ENCODE measurements at places on chromosomes 3 and 15.

GRCh38 chr3:77967621-77968020, 927.7 kb downstream of the ROBO2 start:
- no peak for DNase-seq

DNA sequence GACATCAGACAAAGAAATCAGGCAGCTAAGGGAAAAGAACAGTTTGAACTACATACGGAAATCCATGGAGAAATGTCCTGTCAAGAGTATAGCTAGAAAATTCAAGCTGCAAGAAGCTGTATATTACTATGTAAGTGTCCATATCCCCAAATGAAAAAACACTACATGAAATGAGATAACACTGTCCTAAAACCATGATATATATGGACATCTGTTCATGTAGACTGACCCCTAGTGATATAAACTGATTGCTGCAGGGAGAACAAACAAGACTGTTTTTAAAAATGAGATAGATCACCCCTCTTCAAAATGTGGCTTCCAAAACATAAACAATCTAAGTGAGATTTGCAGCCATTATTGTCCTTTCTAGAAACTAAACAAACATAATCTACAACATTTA, 985.6 kb downstream of the EPHA3 start:
- no peak for DNase-seq

- DNase-seq = no peak
Measured at GRCh38 chr3:139506766-139507165, 30.4 kb upstream of the RBP2 start.

- no peak for DNase-seq
Measured at GRCh38 chr3:15348246-15348645, 15.9 kb upstream of the SH3BP5 start.

- DNase-seq = no peak
Measured at GRCh38 chr3:30435861-30436331, 170.5 kb upstream of the TGFBR2 start.

GRCh38 chr15:36653851-36654250, 74.4 kb downstream of the CDIN1 start:
- DNase-seq = no peak

GRCh38 chr3:31680072-31680870, 147.5 kb downstream of the STT3B start:
- DNase-seq = no peak

GRCh38 chr3:126715432-126715831, 11.4 kb downstream of the CHCHD6 start:
- no peak for DNase-seq

DNA sequence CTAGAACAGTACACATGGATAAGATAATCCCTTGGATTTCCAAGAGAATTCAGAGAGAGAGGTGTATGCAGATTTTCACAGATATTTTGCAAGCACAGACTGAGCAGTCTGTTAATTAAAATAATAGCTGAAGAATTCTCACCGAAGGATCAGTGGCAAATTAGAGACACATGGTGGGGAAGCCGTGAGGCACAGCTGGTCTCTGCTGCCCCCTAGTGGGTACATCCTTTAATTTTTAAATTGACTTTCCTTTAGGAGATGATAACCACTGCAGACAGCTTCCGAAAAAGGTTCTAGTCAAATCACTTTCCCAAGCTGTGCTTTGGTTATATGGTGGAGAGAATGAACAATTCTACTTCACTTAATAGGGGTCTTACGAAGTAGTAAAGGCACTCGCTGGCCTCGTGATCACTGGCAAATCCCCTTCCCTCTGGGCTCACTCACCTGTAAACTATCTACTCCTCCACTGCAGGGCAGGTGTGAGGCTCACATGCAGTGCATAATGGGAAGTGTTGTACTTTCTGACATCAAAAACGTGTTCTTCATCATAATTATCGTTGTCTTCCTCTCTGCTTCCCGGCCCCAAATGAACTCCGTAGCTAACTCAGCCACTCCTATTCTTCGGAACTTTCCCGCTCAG, 19.5 kb downstream of the MESD start:
- no peak for DNase-seq

- DNase-seq = no peak
Measured at GRCh38 chr3:130576375-130577266, 59.6 kb downstream of the COL6A6 start.

DNA sequence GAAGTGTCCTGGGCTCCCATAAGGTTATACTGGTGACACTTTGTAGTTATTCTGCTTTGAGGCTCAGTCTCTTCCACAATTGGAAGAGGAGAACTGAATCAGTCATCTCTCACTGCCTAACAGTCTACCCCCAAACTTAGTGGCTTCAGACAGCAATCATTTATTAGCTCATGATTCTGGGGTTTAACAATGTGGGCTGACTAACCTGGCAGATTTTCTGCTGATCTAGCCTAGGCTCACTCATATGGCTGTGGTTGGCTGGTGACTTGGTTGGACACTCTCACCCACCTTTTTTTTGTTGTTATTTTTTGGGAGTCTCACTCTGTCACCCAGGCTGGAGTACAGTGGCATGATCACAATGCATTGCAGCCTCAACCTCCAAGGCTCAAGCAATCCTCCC, 7.1 kb downstream of the GPD1L start:
- no peak for DNase-seq
